ENCODE measurements at places on chromosomes 16 and 17.
A peak's percentile ranks its signal among the peaks of the same experiment; 100 is the strongest.

DNA sequence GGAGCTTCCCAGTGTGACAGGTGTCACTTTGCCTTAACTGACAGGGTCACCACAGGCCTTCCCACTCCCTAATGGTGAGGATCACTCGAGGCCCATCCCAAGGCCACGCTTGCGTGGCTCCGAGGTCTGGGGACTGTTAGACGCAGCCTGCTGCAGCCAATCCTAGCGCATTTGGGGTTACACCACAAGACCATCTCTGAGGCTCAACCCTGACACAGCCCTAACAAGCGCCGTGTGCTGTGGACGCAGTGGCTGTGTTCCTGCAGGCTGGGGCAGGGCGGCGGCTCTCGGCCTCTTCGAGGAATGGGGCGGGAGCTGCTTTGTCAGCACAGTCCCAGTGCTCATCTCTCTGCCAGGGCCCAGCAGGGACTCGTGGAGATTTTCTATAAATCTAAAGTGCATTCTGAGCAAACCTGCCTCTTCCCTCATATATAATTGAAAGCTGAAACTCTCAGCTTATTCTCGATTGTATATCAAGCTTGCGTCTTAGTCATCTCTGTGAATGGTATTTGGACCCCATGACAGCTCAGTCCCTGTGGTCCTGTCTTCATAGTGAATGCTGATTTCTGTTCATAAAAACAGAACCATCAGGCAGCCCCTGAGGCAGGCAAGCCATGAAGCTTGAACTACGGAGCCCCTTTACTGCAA lies 65.8 kb upstream of the CHMP6 start:
- DNase-seq, result no peak

- no peak for DNase-seq
Measured at GRCh38 chr17:1473841-1474240, 17.8 kb upstream of the CRK start.

DNA sequence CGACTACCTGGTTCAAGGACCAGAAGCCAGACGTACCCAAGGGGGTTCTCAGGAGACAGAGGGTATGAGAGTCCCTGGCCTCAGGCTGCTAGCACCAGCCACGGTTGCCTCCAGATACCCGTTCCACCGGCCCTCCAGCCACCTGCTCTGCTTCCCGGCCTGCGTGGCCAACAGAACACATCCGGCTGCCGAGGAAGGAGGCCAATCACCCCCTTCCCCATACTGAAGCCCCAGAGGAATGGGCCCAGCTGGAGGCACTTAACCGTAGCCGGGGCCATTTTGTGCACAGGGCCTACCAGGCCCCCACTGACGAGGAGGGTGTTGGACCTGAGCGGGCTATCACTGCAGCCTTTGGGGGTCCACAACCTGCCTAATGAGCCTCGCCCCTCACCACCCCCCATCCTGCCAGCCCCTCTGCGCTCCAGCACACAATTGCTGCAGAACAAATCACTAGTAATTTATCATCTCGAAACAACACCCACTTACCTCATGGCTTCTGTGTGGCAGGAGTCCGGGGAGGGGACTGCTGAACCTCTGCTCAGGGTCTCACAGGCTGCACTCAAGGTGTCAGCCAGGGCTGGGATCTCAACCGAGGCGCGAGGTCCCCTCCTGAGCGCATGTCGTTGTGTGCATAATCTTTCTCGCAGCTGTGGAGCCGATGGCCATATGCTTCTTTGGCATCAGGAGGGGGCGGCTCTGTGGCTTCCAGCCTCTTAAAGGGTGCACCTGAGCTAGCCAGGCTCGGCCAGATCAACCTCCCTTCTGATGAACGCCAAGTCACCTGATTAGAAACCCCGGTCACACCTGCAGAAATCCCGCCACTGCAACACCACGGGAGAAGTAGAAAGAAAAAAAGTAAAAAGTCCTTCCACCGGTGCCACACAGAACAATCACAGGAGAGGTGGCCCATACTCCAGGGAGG lies 10.1 kb upstream of the KREMEN2 start:
- no peak for DNase-seq

DNA sequence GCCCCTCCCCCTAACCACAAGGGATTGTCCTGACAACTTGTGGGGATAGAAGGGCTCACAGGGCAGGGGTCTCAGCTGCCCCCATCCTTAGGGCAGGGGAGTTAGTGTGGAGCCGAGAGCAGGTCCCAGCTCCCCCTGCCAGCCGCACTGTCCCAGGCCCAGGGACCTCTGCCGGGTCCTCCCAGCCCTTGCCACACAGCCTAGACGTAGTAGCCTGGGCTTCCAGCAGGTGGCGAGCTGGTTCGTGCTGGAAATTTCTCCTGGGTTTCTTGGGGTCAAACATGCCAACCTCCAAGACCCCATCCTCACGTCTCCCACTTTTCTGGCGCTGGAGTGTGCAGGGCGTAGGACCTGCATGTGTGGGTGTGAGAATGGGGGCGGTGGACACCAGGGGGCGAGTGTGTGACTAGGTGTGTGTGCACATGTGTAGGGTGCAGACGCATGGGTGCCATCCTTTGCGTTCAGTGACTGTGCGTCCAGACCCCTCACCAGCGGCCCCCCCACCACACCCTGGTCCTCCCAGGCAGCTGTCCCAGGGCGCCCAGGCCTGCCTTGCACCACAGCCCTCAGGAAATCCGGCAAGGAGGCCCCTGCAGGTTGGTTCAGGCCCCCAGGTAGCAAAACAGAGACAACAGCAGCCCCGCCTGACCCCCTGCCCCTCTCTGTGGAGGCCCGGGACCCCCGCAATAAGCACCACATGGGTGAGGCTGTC lies 29.5 kb downstream of the SBK1 start:
- no peak for DNase-seq

DNA sequence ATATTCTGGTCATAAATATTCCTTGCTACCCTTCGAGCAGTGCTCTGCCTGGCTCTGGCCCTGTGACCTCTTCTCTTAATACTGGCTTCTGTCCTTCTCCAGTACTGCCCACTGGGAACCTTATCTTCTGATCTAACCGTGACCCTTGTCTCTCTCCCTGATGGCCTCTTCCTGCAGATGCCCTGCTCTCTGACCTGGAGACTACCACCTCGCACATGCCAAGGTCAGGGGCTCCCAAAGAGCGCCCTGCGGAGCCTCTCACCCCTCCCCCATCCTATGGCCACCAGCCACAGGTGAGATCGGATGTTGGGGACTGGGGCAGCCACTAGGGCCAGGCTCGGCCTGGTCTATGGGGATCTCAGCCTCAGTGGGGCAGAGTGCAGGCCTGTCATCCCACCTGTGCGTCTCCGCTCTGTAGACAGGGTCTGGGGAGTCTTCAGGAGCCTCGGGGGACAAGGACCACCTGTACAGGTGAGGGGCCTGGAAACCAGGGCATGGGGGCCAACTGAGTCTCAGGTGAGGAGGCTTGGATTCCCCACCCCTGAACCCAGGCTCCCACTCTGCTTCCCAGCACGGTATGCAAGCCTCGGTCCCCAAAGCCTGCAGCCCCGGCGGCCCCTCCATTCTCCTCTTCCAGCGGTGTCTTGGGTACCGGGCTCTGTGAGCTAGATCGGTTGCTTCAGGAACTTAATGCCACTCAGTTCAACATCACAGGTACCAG lies 1.5 kb downstream of the TGFB1I1 start:
- DNase-seq, result no peak

DNA sequence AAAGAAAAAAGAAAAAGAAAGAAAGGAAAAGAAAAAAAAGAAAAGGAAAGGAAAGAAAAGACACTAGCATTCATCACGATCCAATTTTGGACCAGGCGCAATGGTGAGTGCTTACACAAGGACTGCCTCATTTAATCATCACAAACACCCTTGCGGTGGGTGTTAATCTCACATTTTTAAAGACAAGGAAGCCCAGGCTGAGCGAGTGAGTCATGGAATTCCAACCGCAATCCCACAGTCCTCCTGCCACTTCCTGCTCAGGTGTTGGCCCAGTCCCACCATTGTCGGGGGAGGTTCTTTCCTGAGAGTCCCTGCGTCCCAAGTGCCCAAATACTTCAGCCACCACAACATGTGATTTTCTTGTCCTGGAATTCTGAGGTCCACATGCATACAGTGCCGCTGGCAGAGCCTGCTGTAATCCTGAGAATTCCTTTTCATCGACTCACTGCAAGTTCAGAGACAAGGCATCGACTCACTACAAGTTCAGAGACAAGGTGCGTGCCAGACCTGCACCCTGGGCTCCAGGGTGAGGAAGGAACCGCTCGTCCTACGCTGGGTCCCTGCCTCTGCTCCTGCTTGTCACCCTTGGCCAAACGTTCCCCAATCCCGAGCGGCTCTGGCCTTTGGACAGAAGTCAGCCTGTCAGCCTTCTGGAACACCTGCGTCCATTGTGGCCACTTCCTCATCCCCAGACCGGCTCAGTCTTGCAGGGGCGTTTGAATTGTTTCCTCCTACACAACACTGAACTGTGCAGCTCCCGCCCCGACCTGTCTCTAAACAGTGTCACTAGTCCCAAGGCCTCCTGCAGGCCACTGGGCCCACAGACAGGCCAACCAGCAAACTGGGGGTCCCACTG lies 5.8 kb downstream of the ZG16B start:
- peak; percentile 98 for DNase-seq

- DNase-seq, result no peak
Measured at GRCh38 chr17:82859431-82860403, 19.9 kb upstream of the ZNF750 start.

- DNase-seq, result no peak
Measured at GRCh38 chr16:4631444-4631843, 6.8 kb downstream of the MGRN1 start.

GRCh38 chr16:16051132-16051531 lies 101.7 kb downstream of the ABCC1 start:
- DNase-seq, result no peak
